HAP-1 (cell line): ENCODE measurements at places on chromosomes 3 and 15.

- no peak for DNase-seq
Measured at GRCh38 chr3:13266005-13266404, 154.1 kb downstream of the NUP210 start.

DNA sequence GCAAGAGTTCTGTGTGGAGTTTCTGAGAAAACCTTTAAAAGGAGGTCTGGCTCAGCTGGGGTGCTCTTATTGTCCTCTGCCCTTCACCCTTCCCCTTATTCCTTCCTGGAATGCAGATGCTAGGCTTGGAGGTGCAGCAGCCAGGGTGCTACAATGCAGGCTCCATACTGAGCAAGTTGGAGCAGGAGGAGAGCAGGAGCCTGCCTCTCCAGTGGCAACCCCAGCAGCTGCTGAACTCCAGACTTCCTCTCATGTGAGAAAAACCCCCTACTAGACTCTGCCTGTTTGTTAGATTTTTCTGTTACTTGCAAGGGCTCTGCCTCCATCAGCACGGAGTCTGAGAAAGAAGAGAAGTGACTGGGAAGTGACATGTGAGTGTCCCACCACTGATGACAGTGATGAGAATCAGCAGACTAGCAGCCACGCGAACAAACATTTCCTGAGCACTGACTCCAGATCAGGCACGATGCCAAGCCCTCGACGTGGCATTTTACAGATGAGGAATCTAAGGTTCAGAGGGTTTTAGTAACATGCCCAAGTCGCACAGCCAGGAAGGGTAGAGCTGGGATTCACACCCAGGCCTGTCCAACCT, 16.1 kb upstream of the RARRES1 start:
- DNase-seq = no peak

GRCh38 chr15:75062706-75063105, 39.3 kb downstream of the PPCDC start:
- DNase-seq = no peak

DNA sequence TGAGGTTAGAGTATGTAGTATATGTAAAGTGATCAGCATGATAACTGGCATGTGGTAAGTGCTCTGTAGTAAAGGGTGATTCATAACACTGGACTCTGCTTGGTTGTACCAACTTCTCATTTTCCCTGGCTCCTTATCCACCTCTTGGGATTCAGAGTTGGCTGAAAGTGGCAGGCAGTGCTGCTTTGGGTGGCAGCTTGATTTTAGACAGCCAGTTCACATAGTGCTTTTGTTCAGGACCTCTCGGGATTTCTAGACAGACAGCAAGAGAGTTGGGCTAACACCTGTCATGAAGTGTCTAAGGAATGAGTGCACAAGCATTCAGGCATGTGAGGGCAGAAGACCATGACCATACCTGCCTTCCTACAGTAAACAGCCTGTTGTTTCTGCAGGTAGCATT, 69.0 kb downstream of the RBM6 start:
- DNase-seq = no peak

DNA sequence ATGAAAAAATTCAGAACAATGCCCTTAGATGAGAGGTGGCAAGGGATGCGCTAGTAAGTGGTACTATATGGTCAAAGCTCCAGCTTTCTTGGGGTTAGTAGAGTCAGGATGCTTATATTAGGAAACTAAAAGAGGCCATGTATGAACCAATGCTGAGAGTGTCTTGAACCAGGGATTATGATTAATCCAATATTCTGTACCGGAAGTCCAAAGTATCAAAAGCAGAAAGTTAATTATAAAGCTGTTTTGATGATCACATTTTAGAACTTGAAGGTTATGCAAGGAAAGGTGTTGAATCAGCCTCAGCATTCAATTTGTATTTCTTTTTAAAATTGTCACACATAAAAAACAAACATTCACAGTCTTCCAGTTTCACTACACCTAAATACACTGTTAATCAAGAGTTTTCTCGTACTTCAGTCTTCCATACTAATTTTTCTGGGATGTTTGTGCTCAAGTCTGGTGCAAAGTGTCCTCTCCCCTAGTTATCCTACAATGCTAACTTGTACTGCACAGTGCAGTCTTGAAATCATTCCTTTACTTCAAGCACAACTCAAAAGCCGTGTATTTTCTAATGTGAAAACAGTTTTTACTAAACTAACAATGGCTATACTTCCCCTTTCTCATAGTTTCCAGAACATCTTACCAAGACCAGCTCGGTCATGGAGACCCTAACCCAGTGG, 10.7 kb upstream of the FAH start:
- no peak for DNase-seq

DNA sequence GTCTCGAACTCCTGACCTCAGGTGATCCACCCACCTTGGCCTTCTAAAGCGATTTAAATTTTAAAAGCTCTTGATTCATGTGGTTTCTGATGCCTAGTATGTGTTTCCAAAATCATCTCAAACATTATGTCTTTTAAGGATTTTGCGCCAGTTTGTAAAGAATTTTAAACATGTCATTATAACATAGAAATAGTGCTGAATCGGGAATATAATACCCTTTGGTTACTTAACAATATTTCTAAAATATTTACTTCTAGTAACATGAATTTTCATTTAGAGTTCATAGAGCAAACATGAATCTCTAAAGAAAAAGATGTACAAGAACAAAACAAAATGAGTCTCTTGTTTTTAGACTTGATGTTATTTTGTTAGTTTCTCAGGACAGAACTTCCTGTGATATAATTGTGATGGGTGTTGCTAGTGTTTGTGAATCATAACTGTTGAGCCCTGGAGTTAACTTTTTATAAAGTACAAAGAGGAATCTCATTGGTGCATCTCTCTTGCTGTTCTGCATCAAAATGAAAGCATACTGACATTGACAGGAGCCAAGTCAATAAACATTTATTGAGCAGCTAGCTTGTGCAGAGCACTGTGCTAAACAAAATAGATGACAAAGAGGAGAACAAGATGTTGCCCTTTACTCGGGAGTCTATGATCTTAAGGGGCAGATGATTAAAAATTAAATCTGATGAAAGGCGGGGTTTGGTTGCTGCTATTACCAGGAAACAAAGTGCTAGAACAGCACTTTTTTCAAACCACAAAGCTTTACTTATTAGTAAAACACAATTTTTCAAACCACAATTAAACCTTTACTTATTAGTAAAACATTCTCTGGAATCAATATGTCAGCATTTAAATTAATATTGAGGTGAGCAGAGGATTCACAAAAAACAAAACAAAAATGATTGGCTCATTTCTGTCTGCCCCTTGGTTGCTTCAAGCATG, 73.4 kb downstream of the MME start:
- no peak for DNase-seq

DNA sequence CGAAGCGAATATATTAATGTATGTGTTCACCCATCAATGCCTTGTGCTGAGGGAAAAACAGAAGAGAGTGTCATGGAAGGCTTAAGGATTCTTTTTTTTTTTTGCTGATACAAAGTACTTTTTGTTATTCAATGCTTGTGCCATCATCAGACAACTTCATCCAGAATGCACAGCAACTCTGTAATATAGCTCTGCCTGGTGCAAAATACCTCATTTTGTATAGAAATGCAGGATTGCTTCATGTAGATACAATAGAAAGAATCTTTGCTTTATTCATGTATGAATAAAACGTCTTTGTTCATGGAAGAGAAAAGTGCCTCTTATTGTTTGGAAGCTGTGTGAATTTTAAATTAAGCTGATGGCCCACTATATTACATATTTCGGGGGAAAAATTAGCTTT, 62.9 kb downstream of the SH3GL3 start:
- peak; percentile 55 for DNase-seq

DNA sequence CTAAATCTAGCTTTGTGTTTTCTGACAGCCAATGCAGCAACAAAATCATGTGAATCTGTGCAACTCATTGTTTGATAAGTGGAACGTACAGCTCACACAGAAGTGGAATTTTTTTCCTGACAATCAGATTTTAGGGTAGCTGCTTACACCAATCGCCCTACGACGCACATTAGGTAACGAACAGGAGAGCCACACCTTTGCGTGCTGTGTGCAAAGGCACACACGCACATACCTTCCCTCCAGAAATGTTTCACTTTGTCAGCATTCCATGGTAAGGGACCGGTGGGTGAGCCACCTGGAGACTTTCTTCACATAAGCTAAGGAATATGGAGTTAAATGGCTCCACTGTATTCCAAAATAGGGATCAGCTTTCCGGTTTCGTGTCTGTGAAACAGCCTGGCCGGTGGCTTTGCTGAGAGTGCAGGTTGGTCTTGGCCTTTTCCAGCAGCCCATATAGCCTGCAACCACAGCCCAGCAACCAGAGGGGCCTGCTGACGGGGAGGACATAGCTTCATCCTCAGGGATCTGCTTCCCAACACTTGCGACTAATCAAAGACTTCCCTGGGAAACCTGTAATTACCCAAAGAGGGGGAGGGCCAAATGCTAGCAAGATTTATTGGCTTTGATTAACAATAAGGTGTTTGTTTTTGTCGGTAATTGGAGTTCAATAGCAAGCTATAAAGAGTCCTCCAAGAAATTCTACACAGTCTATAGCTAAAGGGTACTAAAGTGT, 145.3 kb downstream of the ADAMTS17 start:
- DNase-seq = no peak

DNA sequence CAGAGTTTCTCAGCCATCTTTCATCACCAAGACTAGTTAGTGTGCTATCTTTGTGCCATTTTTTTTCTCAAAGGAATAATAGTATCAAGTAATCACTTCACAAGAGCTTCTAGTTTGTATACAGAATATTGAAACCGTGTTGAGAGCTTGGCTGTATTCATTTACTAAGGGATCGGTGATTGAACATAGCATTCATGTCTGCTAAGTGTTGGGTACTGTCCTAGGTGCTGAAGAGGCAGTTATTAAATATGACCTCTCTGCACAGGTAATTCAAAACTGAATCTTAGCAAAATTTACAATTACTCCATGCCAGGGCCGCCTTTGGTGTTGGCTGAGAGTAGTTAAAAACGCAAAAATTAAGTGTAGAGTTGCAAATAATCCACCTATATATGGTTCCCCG, 355.3 kb upstream of the RORA start:
- DNase-seq = no peak

GRCh38 chr15:66080717-66081398, 172.7 kb downstream of the MEGF11 start:
- peak; percentile 51 for DNase-seq

DNA sequence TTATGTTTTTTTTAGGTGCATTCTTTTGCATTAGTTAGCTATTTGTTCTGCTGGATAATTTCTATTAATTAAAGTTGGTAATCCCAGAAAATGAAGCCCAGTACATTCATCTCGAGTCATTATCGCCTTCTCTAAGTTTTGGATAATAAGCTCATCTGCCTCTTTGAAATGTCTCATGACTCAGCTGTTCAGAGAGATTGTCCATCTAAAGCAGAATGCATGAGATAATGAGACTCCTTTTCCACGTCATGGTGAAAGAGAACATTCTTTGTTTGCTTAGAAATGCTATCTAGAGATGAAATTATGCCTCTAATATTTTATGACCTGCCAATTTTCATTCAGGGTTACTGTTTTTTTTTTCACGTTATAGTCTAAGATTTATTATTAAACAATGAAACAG, 374.7 kb upstream of the GOLIM4 start:
- DNase-seq = no peak

GRCh38 chr3:86519819-86520218, 471.1 kb downstream of the VGLL3 start:
- DNase-seq = no peak

DNA sequence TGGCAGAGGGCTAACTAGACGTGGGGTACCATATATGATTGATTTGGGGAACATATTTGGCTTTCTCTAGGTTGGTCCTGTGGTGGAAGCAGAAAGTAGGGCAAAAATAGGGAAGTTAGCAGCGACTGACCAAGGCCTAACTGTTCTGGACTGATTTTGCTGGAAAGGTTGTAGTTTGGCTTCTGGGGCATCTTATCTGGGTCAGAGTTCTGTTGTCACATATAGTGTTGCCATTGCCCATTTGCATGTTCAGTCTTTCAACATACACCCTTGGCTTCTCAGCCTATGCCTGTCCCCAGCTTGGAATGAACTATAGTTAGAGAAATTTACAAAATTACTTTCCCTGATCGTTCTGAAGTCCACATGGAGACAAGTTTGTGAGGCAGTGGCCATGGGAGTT, 426.5 kb downstream of the TBC1D5 start:
- no peak for DNase-seq

DNA sequence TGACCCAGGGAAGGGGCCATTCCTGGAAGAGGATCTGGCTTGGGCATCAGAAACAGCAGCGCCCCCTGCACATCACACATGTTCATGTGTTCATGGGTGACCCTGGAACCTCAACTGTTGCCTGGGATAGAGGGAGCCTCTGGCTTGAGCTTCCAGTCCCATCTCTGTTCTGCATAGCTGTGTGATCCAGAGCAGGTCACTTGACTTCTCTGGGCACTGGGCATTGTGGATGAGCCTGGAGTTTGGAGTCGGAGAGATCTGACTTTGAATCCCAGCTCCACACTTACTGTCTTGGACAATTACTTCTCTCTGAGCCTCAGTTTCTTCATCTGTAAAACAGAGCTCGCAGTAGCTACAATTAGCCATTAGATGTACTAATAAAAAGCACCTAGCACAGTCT, 15.6 kb downstream of the PAK6 start:
- DNase-seq = no peak

DNA sequence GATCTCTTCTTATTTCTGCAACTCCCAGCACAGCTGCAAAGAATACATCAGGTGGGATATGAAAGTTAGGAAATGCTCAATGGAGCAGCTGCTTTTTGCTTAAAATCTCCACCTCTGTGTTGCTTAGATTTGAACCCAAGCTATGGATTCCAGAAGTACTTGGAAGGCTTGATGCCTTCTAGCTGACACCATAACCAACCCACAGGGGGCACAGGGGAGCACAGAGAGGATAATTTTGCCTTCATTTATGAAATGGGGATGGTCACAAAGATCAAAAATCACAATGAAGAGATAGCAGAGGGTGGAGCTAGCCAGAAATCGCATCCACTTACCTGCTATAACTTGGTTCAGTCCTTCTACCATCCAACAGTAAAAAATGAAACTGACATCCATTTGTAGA, 75.7 kb downstream of the DUT start:
- no peak for DNase-seq

- no peak for DNase-seq
Measured at GRCh38 chr3:170918715-170919114, 10.3 kb upstream of the EIF5A2 start.

DNA sequence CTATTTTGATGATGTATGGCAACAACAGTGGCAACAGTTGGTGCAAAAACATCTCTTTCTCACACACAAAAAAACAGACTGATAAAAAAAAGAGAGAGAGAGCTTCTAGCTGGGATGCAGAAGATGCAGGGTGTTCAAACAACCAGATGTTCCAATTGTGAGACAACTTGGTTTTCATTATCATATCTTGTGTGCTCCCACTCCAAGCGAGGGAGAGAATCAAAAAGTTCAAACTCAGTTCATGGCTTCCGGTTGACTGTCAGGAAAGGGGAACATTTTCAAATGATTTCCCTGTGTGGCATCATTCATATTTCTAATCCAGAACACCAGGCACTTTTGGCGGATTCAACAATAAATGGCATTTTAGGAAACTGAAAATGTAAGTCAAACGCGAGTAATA, 72.1 kb downstream of the RSL24D1 start:
- no peak for DNase-seq

DNA sequence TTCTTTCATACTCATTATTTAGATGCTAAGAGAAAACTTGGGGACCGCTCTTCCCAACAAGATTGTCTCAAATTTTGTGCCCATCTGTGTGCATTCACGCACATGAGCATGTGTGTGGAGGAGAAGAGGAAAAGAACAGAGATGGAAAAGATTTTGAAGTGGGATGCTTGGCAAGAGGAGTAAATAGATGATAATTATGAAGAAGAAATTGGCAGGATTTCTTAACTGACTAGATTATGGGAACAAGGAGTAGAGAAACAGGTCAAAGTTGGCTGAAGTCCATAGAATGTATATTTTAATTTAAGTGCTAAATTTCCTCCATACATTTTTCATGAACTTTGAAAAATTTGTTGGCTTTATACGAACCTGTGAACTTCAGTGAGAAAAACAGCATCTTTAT, 100.1 kb downstream of the ZNF609 start:
- no peak for DNase-seq
